ENCODE measurements at places on chromosomes 6 and 20.

DNA sequence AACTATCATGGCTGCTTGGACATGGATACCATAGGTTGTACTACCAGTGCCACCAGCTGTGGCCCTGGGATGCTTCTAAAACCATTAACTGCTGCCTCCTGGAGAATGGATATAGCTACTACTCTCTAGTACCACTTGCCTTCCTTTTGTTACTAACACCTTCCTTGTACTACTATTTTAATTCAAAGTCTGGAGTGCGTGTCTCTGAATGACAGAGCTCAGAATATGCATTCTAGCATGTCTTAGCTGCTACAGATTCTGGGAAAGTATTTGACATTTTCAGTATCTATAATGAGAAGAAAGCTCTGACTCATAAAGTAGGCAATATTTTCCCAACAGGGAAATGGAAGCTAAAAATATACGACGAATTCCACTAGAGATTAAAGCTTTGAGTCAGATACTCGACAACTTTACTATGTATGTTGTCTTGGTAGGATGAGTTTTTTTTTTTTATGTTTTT is 112.3 kb downstream of the PFDN4 start:
- DNase-seq, result no peak

- no peak for DNase-seq
Measured at GRCh38 chr6:15268137-15268908, 22.5 kb downstream of the JARID2 start.

- DNase-seq, result no peak
Measured at GRCh38 chr6:37654727-37655500, 42.8 kb downstream of the MDGA1 start.

DNA sequence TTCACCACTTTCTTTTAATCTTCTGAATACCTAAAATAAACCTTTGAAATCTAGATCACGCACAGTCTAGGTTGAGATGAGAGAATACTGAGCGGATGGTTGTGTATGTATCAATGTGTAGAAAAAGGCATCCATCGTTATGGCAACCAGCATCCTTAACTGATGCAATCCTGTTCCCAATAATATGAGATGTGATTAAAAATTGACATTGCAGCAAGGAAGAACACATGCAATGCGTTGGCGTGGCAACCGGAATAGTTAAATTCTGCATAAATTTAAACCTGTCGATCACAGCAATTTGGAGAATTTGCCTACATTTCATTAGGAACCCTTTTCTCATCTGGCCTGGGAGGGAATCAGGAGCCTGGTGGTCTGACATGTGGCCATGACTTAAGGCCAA is 1.3 kb upstream of the L3MBTL1 start:
- no peak for DNase-seq

- no peak for DNase-seq
Measured at GRCh38 chr6:108888052-108888451, 39.8 kb downstream of the ARMC2 start.

- DNase-seq, result no peak
Measured at GRCh38 chr6:100271625-100272024, 193.1 kb downstream of the SIM1 start.

- no peak for DNase-seq
Measured at GRCh38 chr20:36217226-36217625, 19.1 kb upstream of the AAR2 start.

- DNase-seq, result no peak
Measured at GRCh38 chr6:3321042-3321441, 62.3 kb downstream of the PSMG4 start.

DNA sequence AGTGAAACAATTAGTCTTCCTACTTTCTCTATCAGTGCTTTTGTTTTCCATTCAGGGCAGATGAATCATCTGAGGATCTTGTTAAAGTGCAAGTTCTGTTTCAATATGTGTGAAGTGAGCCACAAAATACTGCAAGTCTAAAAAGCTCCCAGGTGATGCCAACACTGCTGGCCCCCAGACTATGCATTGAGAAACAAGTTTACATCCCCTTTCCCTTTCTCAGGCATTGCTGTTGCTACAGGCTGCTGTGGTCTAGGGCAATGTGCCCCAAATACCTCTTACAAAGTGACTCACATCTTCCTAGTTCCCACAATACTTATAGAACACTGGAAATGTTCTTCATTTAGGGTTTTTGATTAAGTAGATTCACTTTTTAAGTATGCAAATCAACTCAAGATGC is 31.8 kb downstream of the ABRACL start:
- DNase-seq, result peak; percentile 56

DNA sequence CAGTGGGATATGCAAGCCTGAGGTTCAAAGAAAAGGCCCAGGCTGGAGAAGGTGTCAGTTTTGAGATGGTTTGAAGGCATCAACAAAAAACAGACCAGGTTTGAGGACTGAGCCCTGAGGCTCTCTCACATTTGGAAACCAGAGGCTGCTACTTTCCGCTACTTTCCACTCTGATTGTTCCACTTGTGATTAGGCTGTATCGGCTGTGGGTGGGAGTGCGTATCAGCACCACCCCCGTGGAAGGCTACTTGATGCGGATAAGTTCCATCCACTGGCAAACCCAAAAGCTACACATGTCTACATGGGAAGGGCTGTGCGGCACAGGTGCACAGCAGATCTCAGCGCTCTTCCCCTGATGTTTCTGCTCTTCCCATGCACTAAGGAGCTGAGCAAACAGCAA is 198.7 kb downstream of the GMPR start:
- DNase-seq, result no peak

DNA sequence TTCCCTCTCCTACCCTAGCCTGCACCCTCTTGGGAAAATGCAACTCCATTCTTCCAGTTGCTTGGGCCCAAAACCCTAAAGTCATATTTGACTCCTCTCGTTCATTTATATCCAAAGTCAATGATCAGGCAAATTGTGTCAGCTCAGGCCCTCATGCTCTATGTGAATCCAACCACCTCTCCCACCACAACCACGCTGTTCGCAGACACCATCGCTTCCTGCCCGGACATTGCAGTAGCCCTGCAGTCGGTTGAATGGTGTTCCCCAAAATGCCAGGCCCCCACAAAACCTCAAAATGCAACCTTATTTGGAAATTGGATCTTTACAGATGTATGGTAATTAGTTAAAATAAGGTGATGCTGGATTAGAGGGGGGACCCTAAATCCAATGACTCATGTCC is 98.3 kb downstream of the PREX1 start:
- DNase-seq, result no peak

DNA sequence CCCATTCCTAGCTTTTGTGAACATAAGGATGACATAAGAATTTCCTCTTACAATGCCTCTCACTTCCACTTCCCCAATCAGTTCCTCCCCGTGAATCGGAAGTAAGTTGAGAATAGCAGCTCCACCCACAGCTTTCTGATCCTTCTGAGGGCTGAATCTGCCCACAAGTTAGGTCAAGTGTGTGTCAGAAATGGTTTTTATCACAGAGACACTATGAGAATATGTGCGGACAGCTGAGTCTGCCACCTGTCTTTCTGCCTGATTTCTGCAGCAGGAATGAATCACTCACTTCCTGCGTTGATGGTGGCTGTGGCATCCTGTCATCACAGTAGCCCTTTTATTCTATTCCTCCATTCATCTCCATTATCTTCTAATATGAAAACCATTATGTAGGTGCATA is 70.2 kb downstream of the RIN2 start:
- peak; percentile 50 for DNase-seq

DNA sequence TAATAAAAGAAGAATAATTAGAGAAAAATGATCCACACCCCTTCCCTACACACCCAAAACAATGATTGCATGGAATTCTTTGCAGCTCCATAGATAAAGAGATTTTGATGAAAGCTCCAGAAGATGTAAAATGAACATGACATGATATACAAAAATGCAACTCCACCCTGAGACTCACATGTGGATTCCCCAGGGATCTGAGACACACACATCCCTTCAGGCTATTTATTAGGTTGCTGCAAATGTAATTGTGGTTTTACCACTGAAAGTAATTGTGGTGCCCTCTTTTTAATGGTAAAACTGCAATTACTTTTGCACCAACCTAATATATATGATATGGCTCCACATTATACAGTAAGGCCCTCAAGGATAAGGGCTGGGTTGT is 40.4 kb upstream of the TBC1D7 start:
- DNase-seq, result peak; percentile 62

DNA sequence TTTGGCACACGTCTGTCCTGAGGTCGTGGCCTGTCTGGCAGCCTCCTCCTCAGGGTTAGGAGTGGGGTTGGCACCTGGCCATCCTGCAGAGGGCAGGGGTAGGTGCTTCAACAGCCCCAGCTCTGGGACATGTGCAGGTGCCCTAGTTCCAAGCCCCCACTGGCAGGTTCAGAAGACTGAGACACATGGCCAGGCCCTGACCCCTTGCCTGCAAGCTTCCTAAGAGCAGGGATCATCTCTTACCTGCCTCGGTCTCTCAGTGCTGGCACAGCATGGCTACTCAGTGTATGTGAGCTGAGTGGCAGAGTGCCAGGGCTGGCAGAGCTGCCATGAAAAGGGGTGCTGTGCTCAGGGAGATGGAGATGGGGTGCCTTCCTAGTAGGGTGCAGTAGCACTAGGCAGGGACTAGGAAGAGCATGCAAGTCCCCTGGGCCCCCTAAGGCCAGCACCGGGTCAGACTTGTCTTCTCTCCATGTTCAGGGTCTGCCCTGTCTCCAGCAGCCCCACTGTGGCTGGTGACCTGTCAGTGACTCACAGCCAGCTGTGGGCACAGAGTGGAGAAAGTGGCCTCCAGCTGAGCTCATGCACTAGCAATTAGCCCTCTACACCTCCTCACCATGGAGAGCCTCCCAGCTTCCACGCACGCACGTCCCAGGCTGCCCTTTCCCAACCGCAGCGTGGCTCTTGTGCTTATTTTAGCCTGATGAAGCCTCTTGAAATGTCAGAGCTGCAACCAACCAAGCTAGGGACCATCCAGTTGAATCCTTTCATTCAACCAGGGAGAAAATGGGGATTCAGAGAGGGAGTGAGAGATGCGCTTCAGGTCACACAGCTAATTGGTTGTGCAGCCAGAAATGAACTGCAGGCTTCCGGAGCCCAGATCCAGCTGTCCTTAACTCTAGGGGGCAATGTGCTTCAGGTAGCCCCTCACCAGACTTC is 116.6 kb downstream of the MRPL14 start:
- peak; percentile 99 for DNase-seq

DNA sequence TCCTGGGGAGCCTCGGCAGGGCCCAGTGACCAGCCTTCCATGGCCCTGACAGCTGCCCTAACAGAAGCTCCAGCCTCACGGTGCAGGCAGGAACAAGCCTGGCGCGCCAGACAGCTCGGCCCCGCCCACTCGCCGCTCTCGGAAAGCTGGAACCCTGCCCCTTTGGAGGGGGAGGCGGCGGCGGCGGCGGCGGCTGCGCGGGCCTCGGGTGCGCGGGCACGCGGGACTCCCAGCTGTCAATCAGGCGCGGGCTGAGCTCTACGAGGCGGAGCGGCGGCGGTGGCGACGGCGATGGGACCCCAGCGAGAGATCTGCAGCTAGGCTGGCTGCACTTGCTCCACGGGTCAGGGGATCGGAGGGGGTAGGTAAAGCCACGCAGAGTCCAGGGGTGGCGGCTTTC is at the start of gene NRSN1:
Gene NRSN1, plus strand, starts transcription at position 236 of the 400 bp plus-strand sequence. CDS start 8,113 bp downstream, outside the sequence.
- DNase-seq, result no peak

DNA sequence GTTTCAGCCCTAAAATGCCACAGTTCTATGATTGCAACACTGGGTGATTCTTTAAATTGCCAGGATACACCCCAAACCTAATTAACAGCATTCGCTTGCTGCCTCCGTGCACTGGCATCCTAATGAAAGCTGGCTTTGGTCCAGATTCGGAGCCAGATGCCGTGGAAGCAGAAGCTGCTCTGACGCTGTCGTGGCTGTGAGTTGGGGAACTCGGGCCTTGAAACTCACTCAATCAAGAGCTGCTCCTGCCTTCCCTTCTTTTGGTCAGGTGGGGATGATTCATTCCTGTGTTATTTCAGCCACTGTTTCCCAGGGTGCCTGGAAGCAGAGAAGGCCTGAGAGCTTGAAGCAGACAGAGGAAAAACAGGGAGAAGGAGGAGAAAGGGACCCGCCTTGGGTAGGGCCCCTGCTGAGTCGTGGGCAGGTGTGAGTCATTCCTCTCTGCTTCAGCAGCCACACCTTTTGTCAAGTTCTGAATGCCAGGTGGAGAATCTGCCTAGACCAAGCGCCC is 36.2 kb upstream of the DSP start:
- peak; percentile 81 for DNase-seq

DNA sequence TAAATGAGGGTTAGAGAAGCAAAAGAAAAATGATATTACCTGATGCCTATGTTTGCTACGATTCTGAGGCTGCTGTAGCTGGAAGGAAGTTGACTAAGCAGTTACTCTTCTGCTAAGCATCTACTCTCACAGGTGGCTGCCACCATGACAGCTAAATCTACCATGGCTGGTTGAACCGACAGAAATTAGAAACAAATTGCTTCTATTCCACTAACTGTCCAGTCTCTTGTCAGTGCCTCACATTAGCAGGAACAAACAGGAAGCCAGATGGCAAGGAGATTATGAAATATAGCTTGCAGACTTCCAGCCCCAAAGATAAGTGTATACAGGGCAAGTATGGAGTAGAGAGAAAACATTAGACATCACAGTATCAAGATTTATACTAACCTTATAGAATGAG is 59.4 kb upstream of the TMEM200A start:
- peak; percentile 12 for DNase-seq

GRCh38 chr6:6315660-6316059 is 4.8 kb downstream of the F13A1 start:
- peak; percentile 28 for DNase-seq

Measured in EL (cell line).